ENCODE measurements at places on chromosomes 5 and 9.

- DNase-seq: no peak
Measured at GRCh38 chr5:120108586-120109248, 355.4 kb upstream of the PRR16 start.

DNA sequence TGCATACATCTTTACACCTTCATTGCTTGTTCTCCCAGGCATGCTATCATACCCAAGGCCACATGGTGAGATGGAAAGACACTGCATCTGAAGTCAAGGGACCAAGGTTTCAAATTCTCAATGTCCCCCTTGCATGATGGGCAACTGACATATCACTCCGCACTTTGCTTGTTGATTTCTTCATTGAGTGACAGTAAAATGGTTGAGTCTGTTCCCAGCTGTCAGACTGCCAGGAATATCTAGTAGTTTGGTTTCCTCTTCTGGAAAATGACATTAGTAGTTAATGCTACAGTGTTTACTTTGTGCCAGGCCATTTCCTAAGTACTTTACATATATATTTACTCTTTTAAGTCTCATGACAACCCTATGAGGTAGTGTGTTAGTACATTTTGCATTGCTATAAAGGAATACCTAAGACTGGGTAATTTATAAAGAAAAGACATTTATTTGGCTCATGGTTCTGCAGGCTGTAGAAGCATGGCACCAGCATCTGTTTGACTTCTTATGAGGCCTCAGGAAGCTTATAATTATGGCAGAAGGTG, 114.4 kb downstream of the PCSK1 start:
- DNase-seq: no peak

DNA sequence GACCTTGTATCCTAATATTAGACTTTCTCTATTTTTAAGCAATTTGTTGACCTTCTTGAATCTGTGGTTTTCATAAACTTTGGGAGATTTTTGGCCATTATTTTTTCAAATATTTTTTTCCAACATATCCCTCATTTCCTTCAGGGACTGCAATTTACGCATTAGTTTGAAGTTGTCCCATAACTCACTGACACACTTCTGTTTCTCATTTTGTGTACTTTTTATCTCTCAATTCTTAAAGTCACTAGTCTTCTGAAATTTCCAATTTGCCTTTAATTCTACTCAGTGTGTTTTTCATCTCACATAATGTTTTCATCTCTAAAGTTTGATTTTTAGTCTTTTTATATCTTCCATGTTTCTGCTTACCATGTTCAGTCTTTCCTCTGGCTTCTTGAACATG, 356.8 kb downstream of the RAB3C start:
- no peak for DNase-seq

- no peak for DNase-seq
Measured at GRCh38 chr9:75894566-75894965, 4.1 kb downstream of the PCSK5 start.

DNA sequence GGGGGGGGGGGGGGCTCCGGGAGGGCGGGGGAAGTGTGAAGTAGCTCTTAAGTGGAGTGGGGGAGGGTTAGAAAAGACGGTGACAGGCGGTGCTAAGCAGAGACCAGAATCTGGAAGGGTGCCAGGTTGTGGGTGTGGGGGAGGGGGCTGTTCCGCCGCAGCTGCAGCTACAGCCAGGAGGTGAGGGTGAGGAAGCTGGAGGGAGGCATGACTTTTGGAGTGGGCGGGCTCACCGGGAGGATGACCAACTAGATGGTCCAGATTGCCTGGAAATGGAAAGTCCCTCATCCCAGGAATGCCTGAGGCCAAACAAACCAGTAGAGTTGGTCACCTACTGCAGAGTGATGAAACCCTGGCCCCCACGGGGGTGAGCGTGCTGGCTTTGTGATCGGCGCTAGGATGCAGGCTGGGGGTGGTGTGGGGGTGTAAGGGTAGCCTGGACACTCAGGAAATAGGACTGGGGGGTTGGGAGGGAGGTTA, 158.1 kb upstream of the SHB start:
- no peak for DNase-seq

DNA sequence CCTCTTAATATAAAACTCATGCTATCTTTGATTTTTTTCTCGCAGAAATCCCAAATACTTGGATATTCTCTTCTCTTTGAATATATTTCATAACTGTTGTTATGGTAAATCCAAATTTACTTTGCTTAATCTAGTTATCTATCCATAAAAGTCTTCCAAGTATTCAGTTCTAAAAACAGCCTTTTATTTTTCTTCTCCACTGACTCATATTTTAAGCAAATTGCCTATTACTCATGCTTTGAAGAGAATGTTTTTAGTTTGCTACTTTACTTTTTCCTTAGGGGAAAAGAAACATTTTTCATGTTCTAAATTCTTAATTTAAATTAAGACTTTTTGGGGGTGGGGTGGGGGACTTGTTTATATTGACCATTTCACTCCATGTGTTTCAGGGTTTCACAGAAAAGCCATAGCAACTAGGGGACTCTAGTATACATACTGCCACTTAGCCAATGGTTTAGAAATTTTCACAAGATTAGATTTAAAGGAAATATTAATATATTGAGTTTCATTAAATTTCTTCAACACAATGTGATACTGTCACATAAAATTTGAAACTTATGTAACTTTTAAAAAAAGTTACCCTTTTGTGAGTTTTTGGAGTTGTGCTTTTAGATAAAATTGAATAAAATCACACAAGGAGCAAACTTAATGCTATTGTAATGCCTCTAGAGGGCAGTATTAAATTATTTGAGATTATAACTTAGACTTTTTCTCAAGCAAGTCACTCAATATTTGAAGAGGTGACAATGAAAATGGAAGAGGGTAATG, 545.8 kb upstream of the ARRDC3 start:
- no peak for DNase-seq

- no peak for DNase-seq
Measured at GRCh38 chr9:99031319-99031718, 73.6 kb upstream of the TGFBR1 start.
